ENCODE measurements at places on chromosomes 11 and 22.

DNA sequence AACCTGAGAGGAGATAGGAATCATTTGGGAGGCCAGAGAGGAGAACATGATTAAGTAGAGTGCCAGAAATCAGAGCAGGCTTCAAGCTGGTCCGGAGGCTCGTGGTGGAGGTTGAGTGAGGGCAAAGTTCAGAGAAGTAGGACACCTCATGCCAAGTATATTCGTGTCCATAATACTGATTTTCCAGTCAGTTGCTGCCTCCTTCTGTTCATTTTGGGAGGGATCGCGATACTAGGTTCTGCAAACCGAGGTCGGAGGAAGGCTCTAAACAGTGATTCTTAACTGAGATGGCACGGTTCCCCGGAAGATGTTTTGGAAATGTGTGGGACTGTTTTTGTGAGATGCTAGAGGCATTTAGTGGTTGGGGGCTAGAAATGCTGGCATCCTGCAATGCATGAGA, 13.6 kb upstream of the CD3E start:
- DNase-seq: no peak

- no peak for DNase-seq
Measured at GRCh38 chr11:122105044-122105758, 10.8 kb downstream of the BLID start.

- DNase-seq: no peak
Measured at GRCh38 chr11:120112174-120112796, 25.6 kb downstream of the TRIM29 start.

DNA sequence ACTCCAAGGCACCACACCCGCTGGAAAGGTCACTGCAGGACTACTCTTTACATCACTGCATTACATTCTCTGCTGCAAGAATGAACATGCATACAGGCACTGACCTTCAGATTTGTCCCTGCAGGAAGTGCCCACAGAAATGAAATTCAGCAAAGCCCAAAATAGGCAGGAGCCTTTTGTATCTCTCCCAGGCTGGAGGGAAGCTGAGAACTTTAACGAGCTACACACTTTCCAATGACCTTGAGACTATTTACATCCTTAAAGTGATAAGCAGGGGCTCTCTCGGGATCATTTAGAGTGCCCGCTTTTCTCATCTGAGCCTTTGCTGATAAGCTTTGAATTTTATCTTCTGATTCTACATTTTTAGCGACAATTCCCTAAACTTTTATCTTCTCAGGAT, 12.5 kb downstream of the FEZ1 start:
- no peak for DNase-seq

DNA sequence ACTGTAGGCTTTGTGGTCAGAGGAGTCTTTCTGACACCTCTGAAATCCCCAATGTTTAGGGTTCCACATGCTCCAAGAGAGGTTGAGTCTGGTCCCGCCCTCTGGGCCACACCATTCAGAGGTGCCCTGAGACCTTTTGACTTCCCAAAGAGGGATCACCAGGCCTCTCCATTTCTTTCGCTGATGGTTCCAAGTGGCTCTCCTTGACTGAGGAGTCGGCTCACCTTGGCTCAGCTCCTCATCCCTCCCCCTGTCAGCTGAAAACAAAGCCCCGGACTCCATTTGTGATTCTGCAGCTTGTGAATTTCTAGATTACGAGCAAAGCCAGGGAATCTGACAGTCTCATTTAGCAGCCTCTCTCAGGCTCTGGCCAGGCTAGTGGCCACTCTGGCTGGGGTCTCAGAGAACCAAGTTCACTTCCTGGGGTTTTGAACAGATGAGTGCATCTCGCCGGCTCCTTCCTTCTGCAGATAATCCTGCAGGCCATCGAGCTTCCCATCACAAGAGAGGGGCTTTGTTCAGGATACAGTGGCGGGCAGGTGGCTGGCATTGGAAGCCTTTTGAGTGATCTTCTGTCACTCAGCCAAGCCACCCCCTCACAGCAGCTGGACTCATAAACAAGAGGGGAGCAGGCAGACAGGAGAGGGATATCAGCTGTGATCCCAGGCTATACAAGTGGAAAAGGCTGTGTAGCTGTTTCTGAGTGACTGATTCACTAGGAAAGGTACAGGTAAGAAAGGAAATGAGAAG, 102.9 kb downstream of the TRIM29 start:
- DNase-seq: no peak

All from cerebellar nuclear complex (tissue), 1 donor.